Glomerular endothelial cell (primary cell): ENCODE measurements at places on chromosomes 13 and 19.
A peak's percentile ranks its signal among the peaks of the same experiment; 100 is the strongest.

DNA sequence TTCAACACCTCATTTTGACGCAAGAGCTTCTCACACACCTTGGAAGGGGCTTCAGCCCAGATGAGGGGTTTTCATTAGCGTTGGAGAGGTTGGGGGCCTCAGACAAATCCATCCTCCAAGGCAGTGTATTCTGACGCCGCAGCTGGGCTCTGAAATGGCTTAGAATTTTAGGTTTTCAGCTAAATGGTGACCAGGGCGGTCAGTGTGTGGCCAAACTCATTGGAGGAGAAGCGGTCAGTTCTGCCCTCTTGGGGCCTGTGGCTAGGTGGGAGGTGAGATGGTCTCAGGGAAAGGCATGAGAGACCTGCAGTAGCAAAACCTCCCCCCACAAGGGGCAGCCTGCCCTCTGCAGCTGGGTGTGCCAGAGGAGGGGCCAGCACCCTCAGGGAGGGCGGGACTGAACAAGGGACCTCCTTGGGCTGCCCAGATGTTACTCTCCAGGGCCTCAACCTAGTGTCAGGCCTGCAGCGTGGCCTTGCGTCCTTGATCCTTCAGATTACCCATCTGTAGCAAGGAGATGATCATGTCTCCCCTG lies 155.8 kb downstream of the URI1 start:
- DNase-seq, result no peak

GRCh38 chr13:104105418-104106355 lies 1039.5 kb upstream of the SLC10A2 start:
- DNase-seq, result no peak

GRCh38 chr19:48152551-48152950 lies 17.6 kb downstream of the LIG1 start:
- DNase-seq, result peak; percentile 99

DNA sequence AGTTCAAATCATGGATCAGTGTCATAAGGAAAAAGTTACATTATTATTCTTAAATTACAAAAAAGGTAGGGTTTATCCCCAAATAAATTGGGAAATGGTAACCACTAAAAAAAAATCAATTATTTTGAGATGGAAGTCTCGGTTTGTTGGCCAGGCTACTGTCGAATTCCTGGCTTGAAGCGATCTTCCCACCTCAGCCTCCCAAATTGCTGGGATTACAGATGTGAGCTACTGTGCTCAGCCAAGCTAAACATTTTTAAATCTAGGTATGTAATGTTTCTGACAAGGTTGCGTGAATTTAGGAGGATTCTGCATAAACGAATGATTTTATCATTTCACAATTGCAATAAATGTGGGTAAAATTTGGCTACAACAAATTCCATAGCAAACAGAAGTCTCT lies 2.0 kb downstream of the NAA16 start:
- no peak for DNase-seq

DNA sequence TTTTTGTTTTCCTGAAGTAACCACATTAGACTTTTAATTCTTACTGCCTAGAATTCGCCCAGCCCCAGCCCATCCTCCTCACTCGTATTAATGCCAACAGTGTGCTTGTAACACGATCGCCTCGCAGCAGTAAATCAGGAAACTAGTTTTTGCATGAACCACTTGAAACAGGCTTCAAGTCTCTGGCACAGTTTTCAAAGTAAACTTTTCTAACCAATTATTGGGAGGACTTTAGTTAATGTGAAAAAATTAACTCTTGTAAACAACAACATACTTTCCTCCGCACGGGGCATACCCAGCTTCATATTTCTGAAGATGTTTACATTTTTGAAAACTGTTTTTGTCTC lies 39.2 kb downstream of the TNFRSF19 start:
- DNase-seq, result no peak

- no peak for DNase-seq
Measured at GRCh38 chr19:14222886-14223285, 16.9 kb upstream of the ADGRL1 start.

DNA sequence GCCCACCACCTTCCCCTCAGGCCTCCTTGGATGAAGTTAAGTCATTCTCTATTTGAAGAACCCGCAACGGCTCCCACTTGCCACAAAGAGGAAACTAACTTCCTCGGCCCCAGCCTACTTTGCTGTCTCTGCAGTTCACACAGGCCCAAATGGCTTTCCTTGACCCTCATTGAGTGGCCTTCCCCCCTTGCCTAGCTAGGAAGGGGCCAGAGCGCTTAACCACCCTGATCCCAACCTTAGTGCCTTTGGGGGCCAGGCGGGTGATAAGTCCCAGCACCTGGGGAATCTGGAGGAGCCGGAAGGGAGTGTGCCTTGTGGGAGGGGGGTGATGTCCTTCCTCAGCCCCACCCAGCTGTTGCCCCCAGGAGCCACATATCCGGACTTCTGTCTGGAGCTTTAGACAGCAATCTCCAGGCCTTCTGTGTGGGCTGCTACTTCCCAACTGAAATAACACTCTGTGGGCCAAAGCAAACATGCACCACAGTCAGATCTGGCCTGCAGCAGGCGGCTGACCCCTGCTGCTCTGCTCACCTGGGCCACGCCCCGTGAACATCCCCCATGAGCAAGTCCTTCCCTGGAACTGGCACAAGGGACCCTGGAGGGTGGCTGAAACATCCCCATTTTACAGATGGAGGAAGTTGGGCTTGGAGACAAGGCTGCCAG lies 10.5 kb downstream of the NECTIN2 start:
- DNase-seq, result no peak

DNA sequence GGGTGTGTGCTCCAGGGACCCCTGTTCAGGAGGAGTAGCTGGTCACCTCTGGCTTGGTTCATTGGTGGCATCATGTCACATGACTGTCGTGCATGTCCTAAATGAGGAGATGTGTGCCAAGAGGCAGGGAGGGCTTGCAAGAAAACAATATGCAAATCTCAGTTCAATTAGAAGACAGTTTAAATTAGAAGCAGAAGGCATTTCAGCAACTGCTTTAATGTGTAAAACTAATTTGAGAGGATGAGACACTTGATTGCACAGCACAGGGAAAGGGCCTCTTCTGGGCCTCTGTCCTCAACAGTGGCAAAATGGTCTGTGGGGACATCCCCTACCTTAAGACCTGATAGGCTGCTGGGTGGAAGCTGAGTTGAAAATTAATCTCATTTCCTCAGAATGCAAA lies 54.6 kb downstream of the SPATA13 start:
- no peak for DNase-seq

- DNase-seq, result no peak
Measured at GRCh38 chr19:16274447-16274846, 50.2 kb upstream of the KLF2 start.

GRCh38 chr19:1568320-1569019 lies at the start of gene MEX3D:
Gene MEX3D (minus strand): TSS chr19:1568325. CDS start chr19:1568058, 267 bp downstream.
- DNase-seq, result no peak

GRCh38 chr13:76958841-76959432 lies 10.6 kb downstream of the ACOD1 start:
- no peak for DNase-seq

GRCh38 chr13:32476892-32477291 lies 49.0 kb upstream of the N4BP2L1 start:
- no peak for DNase-seq

- no peak for DNase-seq
Measured at GRCh38 chr13:21736926-21737325, 66.1 kb downstream of the FGF9 start.

DNA sequence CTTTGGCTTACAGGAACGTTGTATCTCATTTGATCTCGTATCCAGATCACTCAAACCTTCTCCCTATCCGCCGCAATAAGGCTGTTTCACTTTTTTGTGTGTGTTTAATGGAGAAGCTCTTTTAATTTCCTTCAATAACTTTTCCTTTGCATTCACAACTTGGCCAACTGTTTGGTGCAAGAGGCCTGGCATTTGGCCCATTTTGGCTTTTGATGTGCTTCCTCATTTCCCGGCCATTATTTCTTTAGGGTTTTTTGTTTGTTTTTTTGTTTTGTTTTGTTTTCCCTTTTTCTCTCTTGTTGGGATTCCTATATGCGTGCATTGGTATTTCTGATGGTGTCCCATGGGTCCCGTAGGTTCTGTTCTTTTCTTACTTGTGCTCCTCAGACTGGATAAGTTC lies 6.1 kb upstream of the UPF3A start:
- DNase-seq, result no peak

DNA sequence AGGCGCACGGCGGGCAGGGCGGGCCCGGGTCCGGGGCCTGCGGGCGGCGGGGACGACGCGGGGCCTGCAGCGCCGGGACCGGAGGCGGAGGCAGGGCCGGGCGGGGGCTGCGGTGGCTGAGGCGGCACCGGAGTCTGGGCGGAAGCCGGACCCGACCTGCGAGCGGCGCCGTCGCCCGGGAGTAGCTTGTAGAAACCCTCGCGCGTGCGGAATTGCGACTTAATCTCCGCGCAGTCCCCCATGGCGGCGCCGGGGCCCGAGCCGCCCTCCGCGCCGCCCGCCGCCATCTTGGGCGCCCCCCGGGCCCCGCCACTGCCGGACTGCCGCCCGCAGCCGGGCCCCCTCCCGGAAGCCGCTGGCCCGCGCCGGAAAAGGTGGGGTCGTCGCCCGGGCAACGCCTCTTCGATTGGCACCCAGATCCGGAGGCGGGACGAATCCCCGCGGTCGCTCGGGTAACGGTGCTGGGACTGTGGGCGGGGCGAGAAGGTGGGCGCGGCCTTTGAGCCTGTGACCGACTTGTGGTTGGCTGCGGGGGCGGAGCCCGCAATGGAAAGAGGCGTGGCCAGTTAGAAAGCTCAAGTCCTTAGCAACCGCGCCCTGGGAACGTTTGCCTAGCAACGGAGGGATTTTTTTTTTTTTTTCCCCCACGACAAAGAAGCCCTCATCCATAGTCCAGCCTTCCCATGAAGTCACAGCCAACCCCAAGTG lies at the start of gene DMWD:
TSS of gene DMWD (minus strand) at position 376 of the 708 bp plus-strand sequence. CDS start at position 287, 89 bp downstream.
- peak; percentile 91 for DNase-seq

DNA sequence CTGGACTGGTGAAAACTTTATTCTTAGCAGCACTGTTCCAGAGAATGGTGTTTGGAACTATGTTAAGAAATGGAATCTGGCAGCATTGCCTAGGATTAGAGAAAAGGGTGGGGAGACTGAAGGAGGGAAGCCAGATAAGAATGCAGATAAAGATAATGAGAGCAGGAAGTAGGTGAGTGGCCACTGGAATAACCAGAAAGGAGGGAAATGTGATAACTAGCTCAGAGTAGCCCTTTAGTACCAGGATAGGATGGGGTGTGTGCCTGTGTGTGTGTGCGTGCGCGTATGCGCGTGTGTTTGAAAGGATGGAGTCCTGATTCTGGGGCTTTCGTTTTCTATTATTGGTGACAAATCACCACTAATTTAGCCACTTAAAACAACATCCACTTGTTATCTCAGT lies 33.4 kb upstream of the FRY start:
- DNase-seq, result no peak

DNA sequence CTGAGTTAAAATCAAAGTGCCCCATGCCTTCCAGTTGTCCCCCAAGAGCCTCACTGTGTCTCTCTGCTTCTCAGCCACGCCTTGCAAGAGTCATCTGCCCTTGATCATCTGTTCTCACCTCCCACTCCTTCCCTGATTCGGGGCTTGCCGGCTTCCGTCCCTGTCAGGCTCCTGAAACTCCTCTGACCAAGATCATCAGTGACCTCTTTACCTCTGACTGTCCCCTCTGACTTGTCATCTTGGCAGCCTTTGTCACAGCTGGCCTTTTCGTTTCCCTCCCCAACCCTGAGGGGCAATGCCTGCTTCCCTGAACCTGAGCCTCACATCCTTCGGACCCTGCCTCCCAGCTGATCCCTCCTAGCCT lies 66.3 kb downstream of the MAP4K1 start:
- DNase-seq, result no peak

DNA sequence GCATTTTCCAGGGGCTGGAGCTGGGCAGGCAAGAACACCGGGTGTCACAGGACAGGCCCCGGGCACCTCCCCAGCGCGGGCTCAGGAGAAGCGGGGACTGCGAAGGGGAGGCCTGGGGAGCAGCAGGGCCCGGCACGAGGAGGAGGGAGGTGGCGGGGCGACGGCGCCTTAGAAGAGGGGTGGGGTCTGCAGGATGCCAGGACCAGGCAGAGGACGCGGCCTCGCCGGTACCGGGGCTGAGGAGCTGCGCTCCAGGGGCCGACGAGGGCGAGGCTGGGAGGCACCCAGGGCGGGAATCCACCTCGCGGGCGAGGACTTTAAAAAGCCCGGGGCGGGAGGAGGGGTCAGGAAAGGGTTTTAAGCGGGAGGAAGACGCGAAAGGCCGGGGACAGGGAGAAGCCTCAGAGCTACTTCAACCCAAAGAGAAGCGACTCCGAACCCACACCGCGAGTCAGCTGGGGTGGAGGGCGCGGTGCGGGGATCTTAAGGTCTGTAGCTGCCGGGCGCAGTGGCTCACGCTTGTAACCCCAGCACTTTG lies 665 bp downstream of the ZNF347 start:
- no peak for DNase-seq

- DNase-seq, result no peak
Measured at GRCh38 chr19:48635966-48636858, 967 bp downstream of the DBP start.

DNA sequence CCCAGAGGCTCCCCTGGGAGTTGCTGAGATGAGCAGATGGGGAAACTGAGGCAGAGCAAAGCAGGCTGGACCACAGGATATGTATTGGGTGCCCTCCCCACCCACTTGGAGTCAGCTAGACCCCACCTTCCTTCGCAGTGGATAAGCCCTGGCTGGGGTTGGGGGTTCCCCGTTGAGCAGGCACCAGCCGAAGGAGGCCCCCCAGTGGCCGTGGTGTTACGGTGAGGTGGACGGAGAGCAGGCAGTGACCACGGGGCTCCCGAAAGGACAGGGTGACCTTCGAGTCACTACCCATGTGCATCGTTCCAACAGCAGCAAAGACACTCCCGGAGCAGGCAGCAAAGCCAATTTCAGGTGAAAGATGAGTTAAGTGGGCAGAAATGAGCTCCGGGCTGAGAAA lies 62.4 kb upstream of the ADGRE5 start:
- DNase-seq, result no peak
